ENCODE measurements at places on chromosomes 12 and 14.

DNA sequence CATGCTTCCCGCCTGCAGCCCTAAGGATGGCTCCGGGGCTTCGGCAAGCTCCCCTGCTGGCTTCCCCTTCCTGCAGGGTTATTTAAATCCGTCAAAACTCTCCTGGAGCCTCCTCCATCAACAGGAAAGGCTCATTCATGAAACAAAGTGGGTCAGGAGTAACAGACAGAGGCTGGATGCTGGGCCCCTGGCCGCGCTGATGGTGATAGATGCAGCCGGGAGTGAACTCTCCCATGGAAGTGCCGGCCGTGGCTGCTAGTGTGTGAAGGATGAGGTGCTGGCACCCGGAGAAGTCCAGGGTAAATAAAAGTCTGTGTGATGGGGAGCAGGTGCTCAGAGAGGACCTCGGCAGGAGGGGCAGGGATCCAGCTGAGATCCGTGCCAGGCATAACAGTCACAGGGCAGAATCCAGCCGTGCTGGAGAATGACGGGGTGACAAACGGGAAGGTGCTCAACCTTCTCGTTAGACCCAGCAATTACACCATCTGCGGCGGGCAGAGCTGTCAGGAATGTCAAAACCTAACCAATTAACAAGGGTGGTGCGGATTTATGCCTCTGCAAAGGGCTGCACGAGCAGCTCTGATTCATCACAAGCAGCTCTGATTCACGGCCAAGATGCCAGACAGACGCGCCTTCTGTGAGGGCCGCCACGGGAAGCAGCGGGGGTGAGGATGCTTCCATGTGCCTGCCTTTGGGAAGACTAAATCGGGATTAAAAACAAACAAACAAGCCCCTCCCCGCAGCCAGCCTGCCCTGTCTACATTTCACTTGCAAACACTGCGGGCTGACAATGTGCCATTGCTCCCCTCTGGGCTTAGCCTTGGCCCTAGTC is 55.6 kb downstream of the SYNE3 start:
- DNase-seq: no peak

DNA sequence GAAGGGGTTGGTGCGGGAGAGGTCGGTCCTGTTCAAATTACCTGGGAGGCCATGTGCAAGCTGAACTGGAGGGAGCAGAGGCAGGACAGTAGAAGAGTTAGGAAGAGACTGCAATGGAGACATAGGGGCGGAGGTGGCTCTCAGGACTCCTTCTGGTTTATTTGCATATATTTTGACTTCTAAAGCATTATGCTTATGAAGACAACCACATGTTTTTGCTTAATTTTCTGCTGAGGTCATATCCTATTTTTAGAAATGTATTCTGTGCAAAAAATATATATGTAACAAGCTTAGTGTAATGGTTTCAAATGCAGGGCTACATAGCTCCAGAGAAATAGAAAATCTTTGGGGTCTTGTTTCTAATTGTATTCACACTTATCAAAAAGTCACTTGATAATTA is 137.0 kb upstream of the MDM1 start:
- no peak for DNase-seq

- DNase-seq: peak; percentile 86
Observed at GRCh38 chr12:127165567-127166392, 1101.2 kb upstream of the TMEM132C start.

GRCh38 chr14:75339059-75339458 is 60.4 kb downstream of the FOS start:
- DNase-seq: no peak

DNA sequence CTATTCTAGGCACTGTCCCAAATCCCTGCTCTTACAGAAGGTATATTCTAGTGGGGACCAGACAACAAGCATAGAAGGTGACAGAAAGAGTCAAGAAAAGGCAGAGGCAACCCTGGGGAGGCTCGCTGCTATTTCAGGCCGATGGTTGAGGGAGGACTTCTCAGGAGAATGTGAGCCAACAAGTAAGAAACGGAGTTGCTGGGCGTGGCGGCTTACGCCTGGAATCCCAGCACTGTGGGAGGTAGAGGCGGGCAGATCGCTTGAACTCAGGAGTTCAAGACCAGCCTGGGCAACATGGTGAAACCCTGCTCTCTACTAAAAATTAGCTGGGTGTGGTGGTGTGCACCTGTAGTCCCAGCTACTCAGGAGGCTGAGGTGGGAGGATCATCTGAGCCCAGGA is 4.7 kb upstream of the GOLGA3 start:
- DNase-seq: no peak

DNA sequence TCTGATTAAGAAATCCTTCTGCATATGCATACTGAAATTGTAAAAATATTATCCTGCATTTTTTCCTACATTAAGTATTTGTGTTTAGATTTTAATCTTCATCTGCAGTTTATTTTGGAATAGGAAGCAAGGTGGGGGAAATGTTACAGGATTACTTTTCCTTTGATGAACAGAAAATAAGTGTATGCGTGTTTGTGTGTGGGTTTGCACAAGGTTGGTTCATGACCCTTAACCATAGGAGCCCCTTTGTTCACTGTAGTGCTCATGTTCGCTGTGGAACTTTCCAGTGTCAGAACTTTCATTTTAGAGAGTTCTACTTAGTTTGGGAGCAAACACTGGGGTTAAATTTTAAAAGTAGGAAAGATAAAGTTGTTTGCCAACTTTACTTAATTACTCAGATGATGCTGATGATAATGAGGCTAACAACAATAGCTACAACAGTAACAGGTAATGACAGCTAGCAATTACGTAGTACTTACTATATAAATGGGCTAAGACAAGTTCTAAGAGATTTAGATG is 6.4 kb upstream of the A2M start:
- DNase-seq: no peak

GRCh38 chr14:61505815-61506809 is 184.7 kb downstream of the PRKCH start:
- no peak for DNase-seq

- DNase-seq: no peak
Observed at GRCh38 chr12:50032854-50033581, 7.7 kb upstream of the RACGAP1 start.

- no peak for DNase-seq
Observed at GRCh38 chr14:54794796-54795195, 107.8 kb downstream of the GCH1 start.

- no peak for DNase-seq
Observed at GRCh38 chr14:74902941-74903705, 19.9 kb downstream of the RPS6KL1 start.

DNA sequence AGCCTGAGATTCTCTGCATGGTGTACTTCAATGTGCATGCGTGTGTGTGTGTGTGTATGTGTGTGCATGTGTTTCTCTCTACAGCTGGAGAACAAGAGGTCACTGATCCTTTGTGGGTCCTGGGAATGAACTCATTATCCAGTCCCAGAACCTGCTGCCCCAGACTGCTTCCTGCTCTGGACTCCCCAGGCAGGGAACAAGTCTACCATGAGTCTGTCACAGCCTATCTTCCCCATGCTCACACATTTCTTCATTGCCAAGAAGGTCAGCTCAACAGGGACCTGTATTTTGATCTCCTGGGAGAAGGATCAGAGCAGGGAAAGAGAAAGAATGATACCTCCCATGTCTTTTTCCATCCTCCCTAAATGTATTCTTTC is 2.9 kb upstream of the AGAP2 start:
- DNase-seq: no peak

- no peak for DNase-seq
Observed at GRCh38 chr14:101937926-101938767, 26.2 kb upstream of the DYNC1H1 start.

GRCh38 chr12:109595321-109595902 is 21.8 kb downstream of the MVK start:
- peak; percentile 5 for DNase-seq

- DNase-seq: no peak
Observed at GRCh38 chr14:105914738-105915385, 388.5 kb downstream of the TMEM121 start.

DNA sequence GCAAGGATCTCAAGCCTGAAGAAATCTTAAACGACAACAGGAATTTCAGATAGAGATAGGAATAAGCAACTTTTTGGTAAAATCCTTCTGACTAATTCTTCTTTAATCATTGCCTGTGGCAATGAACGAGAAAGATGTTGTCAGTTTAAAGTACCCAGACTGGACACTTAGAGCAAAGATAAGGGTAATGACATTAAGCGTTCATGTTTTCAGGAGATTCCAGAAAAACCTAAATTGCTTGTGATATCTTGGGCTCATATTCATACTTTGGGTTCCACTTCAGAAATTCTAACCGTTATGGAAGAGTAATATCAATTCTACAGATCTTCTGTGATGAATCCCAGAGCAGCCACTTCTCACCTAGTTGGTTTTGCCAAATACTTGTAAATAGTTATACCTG is 73.7 kb upstream of the RHOJ start:
- no peak for DNase-seq

DNA sequence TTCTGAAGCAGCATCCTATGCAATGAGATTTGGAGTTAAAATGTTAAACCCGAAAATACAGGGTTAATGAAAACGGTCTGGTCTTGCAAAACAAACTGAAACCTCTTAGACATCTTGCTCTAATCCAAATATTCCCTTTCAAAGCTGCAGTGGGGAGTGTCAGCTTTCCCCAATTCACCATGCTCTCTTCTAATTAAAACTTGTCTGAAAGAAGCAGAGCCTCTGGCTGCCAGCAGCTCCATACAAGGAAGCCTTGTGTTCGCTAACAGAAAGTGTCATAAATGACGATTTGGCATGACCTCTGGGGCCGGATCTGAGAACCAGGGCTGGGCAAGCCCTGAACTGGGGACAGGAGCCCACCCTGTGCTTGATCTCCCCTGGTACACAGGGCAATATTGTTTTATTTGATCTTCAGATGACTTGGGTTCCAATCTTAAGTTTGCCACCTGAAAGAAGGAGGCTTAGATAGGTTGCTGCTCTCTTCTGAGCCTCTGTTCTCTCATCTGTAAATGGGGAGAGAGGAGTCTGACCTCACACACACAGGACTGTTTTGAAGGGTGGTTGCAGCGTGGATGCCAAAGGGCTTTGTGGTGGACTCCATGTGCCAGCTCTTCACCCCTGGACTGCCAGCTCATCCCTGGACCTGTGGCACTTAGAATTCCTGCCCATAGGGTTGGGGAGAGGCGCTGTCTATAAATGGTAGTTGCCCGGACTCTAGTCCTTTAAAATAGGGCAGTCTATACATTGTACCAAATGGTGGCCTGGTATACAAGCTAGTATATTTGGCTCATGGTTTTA is 7.8 kb downstream of the KMT5A start:
- no peak for DNase-seq

- DNase-seq: no peak
Observed at GRCh38 chr14:55968741-55969140, 149.5 kb upstream of the PELI2 start.

DNA sequence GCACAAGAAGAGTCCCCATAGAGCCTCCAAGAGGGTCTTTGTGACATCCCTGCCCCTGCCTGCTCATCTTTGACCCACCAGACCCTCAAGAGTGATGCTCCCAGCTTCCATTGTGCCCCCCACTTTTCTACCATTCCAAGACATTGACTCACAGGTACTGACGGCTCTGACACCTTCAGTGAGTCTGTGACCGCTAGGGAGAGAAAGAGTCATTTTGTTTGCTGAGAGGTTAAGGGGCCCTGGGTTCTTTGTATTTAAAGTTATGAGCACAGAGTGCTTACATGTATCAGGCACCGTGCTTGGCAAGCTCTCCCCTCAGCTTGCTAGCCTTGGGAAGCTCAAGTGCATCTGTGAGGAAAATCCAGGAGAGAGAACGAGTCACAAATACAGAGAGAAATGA is 7.1 kb upstream of the KRT82 start:
- DNase-seq: no peak

- no peak for DNase-seq
Observed at GRCh38 chr14:52797653-52798052, 6.2 kb upstream of the GNPNAT1 start.

All from CD8-positive, alpha-beta memory T cell (primary cell).